T-helper 17 cell (primary cell): ENCODE measurements at places on chromosomes 4 and X.

- DNase-seq: no peak
These were observed 92.7 kb downstream of the SRPX start for GRCh38 chrX:38127961-38128360.

DNA sequence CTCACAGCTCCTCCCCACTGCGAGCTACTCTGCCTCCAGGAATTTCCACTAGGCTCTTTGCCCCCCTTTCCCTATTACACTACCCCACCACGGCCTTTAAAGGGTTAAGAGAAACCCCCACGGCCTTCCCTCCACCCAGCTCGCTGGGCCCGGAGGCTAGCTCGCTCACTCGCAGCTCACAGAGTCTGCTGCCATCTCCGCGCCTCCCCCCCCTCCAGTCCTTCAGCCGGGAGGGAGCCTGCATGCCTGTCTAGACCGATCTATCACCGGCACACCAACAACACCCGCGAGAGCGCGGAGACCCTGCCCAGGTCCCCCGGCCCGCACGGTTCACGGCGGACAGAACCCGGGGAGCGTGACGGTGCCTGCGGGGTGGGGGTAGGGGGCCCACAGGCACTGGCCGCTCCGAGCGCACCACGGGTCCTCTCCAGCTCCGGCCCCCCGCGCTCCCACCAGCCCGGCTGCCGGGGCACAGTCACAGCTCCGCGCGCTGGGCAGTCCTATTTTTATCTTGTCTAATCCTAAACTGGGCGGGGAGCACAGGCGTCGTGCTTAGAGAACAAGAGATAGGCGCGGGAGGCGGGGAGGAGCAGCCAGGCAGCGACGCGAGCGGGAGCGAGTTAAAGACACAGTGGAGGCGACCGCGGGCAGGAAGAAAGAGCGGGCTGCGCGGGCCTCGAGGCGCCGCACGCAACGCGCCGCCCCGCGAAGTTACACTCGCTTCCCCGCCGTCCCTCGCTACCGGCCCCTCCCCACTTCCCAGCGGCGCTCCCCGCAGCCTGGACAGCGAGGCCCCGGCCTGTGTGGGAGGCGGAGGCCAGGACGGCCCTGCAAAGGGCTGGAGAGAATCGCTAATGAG is 3.5 kb downstream of the BCOR start:
- no peak for DNase-seq

DNA sequence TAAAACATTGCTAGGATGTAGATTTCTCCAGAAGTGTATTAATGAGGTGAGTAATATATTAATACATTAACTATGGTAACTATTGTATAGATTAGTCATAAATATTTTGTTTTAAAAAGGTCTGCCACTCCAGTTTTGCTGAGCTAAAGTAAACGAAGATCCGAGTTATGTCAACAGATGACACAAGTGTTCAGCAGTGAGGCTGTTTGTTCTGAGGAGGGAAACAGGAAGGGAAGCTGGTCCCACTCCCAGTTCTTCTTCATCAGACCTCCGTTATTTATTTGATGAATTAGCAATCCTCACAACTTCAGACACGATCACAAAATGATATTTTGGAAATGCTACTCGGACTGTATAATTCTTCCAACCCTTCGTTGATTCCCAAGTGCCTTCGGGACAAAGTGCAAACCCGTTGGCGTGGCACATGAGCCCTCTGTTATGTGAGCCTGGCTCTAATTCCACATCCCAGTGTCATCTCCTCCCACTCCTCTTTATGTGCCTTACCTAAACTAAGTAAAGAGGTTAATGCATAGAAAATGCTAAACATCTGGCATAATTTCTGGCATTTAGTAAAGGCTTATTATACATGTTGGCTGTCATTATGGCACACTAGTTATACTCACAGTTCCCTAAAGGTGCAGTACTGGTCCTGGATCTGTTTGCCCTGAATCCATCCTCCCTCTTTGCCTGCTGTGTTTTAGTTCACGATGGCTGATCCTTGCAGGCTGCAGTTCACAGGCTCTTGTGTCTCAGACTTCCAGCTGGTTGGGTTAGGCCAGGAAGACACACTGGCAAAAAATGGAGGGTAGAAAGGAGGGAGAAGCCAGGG is 190.6 kb upstream of the LNX1 start:
- no peak for DNase-seq

DNA sequence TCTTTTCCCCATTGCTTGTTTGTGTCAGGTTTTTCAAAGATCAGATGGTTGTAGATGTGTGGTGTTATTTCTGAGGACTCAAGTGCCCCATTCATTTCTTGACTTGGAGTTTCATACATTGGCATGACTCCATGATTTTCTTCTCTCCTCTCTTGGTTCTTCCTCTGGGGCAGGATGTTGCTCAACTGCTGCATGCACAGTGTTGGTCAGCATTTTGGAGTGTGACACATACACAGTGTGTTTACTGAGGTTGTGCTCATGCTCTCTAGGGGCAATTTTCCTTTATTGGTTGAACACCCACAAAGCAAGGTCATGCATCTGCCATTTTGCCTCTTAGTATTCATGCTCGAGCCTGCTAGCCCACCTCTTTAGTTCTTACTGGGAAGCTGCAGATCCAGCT is 1993.8 kb downstream of the ARAP2 start:
- no peak for DNase-seq

GRCh38 chrX:23840674-23841073 is 57.7 kb downstream of the SAT1 start:
- no peak for DNase-seq

DNA sequence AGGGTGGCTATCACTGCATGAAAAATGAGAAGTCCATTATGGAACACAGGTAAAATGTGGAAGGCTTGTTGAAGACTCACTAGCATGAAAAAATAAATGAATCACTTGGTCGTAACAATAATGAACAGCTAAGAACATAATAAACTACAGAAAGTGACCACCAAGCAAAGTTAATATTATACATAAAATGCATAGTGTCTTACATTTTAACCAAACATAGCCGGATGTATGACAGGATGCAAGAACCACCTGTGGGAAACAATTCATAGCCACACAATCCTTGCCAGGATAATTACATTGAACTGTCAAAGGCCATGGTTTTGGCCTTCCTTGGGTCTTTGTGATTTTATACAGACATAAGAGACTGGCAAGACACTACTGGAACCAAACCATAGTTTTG is 81.9 kb upstream of the ATXN3L start:
- DNase-seq: no peak

DNA sequence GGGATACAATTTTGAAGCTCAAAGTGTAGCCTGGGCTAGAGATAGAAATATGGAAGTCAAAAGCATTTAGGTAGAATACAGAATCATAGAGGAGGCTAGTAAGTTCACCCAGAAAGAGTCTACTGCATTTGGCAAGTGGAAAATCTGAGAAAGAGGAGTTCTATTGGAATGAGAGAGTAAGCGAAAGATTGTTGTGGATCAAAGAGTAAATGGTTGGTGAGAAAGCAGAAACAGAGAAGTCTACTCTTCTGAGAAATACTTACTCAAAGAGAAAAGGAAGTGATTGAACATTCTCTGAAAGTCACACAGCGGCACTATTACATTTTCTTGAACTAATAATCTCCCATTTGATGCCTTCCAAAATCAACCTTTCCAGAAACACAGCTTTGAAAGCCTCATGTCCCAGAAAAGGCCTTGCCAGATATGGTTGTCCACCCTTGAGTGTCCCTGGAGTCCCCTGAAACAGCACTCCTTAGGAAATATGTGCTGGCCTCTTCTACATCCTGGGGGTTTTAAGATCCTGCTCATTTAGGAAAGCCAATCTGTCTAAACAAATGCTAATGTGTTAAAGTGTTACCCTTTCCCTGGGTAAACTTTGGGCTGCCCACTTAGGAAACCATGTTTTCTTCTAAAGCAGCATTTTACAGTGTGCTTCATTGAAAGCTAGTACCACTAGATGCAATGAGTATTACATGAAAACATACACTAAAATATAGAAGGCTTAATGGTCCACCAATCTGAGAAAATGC is 132.6 kb downstream of the INPP4B start:
- no peak for DNase-seq

DNA sequence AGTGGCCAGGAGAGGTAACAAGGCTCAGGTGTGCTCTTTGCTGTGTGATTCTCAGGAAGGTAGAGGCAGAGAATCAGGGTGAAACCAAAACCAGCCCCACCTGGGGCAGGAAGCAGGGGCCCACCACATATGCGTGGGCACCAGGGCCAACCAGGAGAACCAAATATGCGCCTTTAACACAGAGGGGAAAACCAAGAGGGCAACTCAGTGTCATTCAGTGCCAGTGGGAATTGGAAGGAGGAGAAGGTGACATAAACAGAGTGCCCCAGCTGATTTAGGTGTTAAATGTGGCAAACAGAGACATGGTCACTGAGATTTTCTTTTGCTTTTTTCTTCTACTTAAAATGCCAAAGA is 106.8 kb upstream of the MAMLD1 start:
- no peak for DNase-seq

GRCh38 chr4:7208509-7209451 is 16.4 kb downstream of the SORCS2 start:
- no peak for DNase-seq

GRCh38 chr4:63296773-63297172 is 1112.5 kb downstream of the TECRL start:
- DNase-seq: no peak

GRCh38 chr4:121706595-121707021 is 9.8 kb upstream of the ANXA5 start:
- DNase-seq: no peak

- DNase-seq: no peak
These were observed 49.0 kb upstream of the TRAM1L1 start for GRCh38 chr4:117134386-117134785.

DNA sequence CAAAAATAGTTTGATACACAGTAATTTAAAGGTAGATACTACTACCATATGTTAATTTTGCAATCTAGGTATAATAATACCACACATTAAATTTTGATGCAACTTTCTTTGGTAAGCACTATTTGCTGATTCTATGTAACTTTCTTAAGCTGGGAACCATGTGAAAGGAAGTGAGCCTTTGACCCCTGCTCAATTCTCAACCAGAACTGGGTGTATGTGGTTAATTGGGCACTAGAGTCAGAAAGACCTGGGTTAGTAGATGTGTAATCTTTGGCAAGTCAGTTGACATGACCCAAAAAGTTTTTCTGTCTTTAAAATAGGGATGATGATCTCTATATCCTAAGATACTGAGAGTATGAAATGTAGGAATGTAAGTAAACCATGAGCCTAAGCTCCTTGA is 22.4 kb downstream of the TLR2 start:
- no peak for DNase-seq

- peak; percentile 37 for DNase-seq
These were observed 196.4 kb upstream of the C1QTNF7 start for GRCh38 chr4:15231265-15232091.

DNA sequence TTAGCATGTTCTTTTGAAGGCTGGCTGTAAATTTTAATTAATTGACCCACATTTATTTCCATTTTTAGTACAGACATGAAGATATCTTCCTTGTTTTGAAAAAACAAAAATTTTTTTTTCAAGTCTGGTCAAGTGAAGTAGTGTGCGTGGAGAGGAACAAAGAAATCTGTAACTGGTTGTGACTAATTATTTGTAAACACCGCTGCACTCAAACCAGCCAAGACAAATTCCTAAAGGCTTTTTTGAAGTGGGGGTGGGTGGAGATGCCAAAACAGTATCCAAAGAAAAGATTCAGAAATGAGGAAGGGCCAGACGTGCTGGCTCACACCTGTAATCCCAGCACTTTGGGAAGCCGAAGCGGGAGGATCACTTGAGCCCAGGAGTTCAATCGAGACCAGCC is 88.3 kb downstream of the SHROOM2 start:
- DNase-seq: no peak

DNA sequence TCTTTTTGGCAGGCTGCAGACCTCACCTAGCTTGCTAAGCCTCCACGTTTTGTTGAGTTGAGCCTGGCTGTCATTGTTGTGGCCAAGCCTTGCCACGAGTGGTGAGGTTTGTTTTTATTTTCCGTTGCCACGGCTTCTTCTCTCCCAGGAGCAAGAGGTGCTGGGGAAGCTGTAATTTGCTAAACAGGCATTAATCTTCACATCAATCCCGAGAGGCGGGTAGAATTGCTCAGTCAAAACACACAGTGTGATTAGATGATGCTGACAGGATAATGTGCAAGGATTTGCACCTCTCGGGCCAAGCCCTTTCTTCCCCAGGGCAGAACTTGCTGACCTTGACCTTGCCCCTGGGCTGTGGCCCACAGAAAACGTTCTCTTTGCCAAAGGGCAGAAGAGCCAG is 72.2 kb upstream of the ATP6AP2 start:
- DNase-seq: no peak

GRCh38 chr4:88818631-88819470 is 121.2 kb upstream of the NAP1L5 start:
- DNase-seq: peak; percentile 13

DNA sequence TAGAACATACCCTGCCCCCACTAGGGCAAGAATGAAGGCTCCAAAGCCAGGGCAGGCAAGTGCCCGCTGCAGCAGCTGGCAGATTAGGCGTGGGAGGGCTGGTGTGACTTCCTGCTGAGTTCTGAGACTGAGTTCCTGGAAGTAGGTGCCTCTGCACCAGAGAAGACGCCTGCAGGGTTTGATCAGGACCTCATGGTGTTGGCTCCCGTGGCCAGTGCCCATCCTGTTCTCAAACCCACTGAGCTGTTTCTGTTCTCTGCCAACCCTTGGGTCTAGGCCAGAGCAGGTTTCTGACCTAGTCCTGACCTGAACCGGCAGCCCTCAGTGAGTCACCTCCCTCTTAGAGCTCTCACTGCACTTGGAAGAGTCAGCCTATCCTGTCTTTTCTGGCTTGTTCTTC is 220.7 kb downstream of the HS6ST2 start:
- DNase-seq: no peak

DNA sequence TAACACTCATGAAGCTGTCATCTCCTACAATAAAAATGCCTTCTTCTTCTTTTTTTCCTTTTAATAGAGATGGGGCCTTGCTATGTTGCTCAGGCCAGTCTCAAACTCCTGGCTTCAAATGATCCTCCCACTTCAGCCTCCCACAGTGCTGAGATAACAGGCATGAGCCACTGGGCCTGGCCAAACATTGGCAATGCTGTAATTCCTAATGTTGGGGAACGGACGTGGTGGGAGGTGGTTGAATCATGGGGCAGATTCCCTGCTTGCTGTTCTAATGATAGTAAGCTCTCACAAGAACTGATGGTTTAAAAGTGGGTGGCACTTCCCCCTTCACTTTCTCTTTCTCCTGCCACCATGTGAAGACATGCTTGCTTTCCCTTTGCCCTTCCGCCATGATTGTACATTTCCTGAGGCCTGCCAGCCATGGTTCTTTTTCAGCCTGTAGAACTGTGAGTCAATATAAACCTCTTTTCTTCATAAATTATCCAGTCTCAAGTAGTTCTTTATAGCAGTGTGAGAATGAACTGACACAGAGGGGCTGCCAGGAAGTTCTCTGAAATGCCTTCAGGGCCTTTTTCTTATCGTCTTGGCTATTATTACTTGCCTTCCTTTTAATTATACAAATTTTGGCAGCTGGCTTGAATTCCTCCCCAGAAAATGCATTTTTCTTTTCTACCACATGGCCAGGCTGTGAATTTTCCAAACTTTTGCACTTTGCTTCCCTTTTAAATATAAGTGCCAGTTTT is 93.0 kb downstream of the CENPC start:
- no peak for DNase-seq

- no peak for DNase-seq
These were observed 284.5 kb downstream of the GASK1B start for GRCh38 chr4:157888281-157888680.
